ENCODE measurements at places on chromosomes 12 and 14.

DNA sequence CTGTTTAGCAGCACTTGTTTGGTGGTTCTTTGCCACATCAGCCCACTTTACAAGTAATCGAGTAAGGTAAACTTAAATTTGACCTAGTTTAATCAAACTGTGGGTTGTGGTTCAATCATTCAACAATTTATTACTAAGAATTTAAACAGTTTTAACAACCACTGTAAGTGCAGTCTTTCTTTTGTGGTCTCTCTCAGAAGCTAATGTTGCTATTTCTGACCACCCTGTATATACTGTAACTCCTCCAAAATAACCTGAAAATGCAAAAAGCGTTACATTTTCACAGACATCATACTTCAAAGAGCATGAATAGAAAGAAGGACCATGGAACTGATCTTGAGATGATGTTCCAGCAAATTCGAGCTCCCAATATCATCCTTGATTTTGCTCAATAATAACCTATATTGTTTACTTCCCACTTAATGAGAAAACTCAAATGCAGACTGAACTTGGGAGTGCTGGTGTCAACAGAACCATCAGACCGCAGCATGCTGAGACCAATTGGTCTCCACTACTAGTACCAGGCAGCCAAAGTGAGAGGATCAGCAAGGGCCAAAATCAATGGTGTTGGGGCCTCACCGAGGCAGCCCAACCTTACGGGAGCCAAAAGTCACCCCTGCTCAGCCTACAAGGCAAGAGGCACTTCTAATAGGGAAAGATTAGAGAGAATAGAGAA, 22.1 kb downstream of the IFNG-AS1 start:
- DNase-seq: no peak

GRCh38 chr14:62946221-62946620, 99.0 kb downstream of the KCNH5 start:
- DNase-seq: no peak

- no peak for DNase-seq
Observed at GRCh38 chr12:113445544-113446171, 23.5 kb downstream of the SDSL start.

GRCh38 chr14:90629471-90629870, 186.8 kb downstream of the TTC7B start:
- no peak for DNase-seq

DNA sequence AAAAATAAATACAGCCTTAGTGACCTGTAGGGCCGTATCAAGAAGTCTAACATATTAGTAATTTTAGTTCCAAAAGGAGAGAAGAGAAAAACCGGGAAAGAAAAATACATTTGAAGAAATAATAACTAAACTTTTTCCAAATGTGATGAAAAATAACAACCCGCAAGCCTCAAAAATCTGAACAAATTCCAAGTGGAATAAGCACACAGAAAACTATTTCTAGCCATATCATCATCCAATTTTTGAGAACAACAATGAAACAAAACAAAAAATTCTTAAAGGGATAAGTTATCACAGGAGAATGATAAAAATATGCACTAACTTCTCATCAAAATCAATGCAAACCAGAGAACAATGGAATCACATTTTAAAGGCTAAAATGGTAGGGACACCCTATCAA, 198.1 kb upstream of the PLXNC1 start:
- DNase-seq: no peak

DNA sequence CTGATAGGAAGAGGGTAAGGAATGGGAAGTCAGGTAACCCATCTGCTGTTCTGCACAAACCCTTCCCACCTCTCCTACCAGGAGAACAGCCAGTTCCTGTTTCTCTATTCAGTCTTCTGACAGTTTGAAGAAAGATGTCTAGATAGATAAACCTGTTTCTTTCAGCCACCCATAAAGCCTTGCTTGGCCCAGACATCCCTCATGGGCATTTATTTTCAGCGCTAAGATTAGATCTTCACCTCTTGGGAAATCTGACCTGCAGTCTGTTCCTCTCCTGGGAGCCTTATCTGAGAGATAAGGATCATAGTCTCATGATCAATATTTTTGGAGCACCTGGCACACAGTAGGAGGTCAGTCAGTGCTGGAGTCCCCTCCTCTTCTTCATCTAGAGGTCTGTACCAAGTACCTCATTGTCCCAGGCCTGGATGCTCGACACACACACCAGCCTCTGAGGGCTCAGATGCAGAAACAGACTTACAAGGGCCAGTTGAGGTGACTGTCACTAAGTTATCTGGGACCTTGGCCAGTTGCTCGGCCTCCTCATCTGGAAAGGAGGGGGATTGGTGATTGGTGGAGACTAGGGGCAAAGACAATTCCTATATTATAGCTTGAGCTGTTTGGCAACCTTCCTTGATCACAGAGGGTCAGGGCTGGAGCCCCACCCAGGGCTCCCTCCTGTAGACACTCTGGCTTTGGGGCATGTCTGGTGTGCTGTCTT, 18.2 kb downstream of the ACVRL1 start:
- DNase-seq: no peak

GRCh38 chr14:91372671-91373495, 44.7 kb downstream of the CCDC88C start:
- no peak for DNase-seq

DNA sequence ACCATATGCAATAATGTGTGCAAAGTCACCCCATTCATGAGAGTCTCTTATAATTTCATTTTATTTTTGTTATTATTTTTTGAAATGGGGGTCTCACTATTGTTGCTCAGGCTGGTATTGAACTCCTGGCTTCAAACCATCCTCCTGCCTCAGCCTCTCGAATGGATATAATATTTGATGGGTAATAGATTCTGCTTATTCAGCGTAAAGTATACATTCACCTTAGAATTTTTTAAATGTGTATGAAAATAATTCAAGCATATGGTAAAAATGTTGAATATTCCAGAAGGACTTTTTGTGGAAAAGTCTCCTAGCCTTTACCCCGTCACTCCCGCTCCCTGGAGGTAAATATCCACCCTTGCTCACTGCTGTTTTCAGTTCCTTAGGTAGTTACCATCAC, 23.4 kb upstream of the SSPN start:
- DNase-seq: no peak

DNA sequence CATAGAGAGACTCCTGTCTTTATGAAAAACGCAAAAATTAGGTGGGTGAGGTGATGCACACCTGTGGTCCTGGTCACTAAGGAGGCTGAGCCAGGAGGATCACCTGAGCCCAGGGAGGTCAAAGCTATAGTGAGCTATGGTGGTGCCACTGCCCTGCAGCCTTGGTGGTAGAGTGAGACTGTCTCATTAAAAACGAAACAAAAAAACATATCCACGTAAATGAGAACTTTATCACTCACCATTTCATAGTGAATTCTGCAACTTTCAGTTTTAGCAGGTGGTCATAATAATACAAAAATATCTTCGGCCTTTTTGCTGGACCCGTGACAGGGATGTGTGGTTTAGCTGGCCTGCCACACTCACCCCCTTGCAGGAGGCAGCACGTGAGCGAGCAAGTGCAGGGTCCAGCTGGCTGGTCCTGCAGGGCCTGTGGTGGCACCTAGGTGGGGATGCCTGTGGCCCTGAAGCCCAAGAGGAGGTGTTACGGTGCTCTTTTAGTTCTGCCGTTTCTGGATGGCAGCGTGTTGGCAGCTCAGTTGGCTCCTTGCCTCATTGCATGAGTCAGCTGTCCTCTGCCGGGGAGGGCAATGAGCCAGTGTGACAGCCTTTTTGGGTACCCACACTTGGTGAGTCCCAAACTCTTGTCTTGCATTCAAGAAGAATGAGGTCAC, 1330.7 kb upstream of the TMEM132C start:
- DNase-seq: no peak

DNA sequence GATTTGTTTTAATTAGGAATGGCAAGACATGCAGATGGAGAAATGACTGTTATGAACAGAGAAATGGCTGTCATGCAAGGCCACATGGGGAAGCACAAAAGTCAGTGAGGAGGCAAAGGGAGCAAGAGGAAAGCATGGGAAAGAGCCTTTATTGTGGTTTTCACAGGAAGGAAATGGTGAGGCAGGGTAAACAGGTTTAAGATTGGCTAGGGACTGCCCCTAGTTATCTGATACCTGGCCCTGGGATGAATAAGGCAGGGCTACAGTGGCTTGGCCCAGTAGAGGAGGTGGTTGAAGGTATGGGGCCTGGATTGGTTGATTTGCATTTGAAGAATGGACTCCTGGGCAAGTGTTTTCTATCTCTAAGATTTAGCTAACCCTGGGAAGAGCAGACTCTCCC, 168.7 kb upstream of the CNOT2 start:
- no peak for DNase-seq

GRCh38 chr12:11885261-11886038, 185.3 kb upstream of the BCL2L14 start:
- no peak for DNase-seq

- no peak for DNase-seq
Observed at GRCh38 chr12:43762596-43762995, 3.8 kb downstream of the IRAK4 start.

GRCh38 chr12:17976202-17976601, 113.8 kb downstream of the RERGL start:
- no peak for DNase-seq

GRCh38 chr12:47964106-47964728, 821 bp downstream of the TMEM106C start:
- no peak for DNase-seq

DNA sequence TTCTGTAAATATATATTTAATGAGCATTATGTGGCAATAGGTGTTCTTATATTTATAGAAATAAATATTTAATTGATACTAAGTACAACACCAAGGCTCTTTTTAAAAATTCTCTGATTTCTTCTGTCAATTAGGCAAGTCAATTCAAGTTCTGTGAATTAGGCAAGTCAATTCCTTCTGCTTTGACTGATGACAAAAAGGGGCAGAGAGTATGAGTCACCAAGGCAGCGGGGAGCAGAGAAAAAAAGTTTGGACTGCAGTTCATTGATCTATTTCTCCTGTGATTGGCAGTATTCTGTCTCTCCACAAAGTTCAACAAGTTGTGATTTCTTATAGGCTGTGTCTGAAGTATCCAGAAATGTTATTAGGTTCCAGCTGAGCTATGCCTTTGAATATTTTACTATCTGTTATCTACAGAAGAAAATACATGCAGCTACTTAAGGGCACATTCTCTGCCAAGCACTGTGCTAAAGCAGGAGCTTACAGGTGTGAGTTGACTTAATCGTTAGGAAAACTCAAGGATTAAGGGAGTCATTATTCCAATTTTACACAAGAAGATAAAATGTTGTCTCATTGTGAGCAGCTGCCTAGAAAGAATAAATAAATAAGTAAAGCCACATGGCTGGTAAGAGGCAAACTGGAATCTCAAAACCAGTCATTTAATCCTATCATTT, 206.4 kb upstream of the ALG10B start:
- no peak for DNase-seq

GRCh38 chr12:46267575-46267824, 1.3 kb downstream of the SLC38A1 start:
- DNase-seq: no peak

GRCh38 chr12:82398879-82399278, 40.5 kb downstream of the METTL25 start:
- DNase-seq: no peak

DNA sequence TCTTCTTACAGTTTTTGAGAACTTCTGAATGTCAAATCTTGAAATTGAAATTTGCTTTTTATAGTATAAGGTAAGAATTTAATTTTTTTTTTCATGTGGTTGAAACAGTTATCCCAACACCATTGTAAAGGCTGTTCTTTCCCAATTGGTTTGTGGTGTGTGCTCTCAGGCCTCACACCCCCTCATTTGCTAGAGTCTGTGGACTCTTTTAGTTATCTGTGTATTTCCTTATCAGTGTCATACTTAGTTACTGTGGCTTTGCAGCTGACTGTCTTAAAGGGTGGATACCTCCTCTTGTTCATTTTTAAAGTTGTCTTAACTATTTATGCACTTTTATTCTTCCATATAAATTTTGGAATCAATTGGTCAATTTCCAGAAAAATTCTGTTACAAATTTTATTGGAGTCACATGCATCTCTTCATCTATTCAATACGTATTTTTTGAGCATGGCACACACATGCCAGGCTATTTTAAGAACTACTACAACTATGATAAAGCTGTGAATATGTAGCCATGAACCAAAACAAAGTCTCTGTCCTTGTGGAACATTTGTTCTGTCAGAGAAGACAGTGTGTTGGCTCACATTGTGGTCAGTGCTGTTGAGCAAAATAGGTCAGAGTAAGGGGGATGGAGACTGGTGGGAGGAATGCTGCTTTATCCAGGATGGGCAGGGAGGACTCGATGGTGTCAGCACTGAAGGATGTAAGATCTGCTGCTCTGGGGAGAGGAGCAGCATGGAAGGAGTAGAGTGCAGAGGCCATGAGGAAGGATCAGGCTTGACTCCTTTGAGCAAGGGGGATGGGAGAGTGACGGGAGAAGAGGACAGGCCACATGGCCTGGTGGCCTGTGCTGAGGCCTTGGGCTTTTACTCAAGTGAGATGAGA, 24.1 kb downstream of the FGF23 start:
- no peak for DNase-seq

DNA sequence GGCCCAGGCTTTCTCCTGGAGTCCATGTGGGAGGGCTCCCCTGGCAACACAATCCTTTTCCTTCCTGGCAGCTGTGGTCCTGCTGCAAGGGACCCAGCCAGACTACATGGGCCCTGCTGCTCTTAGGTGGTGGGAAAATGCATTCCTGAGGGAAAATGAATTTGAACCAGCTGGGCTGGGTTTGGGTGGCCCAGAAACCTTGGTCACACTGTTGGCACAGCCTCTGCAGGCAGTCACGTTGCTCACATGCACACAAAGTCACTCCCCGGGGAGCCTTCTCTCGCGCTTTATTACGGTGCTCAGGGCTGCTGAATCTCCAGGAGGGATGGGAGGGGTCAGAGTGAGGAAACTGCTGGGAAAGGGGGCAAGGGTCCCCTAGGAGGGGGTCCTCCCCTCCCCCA, 17.2 kb downstream of the PLEKHG3 start:
- no peak for DNase-seq

DNA sequence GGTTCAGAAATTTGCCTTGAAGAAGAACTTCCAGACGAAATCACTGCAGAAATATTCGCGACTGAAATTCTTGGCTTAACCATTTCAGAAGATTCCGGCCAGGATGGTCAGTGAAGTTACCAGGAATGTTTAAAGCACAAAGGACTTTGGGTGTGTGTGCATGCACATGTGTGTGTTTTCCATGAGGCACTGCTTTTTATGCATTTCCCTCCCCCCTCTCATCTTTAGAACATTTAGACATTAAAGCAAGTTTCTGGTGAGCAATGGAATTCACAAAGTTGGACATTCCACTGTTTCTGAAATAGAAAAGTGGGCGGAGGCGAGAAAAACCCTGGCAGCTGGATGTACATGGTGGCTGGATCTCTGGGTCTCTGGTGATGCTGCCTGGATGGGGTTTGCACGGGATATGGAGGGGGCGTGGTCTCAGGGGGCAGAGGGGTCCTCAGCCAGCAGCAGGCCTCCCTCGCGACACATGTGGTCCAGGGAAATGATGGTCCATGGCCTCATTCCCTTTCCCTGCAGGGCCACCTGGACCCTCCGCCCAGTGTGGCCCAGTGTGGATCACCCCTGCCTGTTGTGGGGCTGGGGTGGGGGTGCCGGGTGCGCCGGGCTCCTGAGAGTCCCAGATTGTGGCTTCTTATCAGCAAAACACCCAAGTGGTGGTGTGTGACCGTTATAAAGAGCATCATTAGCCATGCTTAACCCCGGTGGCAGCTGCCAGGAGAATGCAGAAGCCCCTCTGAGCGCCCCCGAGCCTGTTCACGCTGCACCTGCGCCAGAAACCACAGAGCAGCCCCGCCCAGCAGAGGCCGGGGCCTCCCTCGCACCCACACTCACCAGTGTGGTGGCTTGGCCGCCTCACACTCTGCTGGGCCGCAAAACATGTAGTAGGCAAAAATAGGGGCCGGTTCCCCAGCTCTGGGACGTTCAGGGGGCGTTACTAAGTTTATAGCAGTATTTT, 17.8 kb upstream of the BCL7A start:
- DNase-seq: peak; percentile 68

All from activated B cell treated with CpG ODN at 0.5 μM for 24 hours (primary cell).